ENCODE measurements at places on chromosomes 2 and 18.
A peak's percentile ranks its signal among the peaks of the same experiment; 100 is the strongest.

GRCh38 chr2:30860003-30860725 is 52.9 kb upstream of the CAPN13 start:
- DNase-seq = no peak

GRCh38 chr18:9965711-9966624 is 52.2 kb downstream of the VAPA start:
- no peak for DNase-seq

GRCh38 chr2:118730405-118730804 is 117.0 kb downstream of the EN1 start:
- no peak for DNase-seq

DNA sequence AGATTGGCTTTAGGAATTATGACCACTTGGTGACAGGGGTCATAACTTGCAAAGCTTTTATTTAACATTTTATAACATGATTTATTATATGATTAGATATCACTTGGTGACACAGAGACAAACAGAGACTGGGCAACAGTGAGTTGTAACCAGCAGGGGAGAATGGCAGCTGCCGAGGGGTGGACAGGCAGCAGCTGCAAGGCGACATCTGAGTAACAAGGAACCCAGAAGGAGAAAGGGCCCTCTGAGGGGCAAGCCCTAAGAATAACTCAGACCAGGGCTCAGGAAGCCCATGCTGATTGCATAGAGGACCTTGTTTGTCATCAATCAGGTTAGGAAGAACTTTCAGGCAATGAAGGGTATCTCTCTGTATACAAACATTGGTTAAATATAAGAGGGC is 339.9 kb upstream of the SOX11 start:
- no peak for DNase-seq

DNA sequence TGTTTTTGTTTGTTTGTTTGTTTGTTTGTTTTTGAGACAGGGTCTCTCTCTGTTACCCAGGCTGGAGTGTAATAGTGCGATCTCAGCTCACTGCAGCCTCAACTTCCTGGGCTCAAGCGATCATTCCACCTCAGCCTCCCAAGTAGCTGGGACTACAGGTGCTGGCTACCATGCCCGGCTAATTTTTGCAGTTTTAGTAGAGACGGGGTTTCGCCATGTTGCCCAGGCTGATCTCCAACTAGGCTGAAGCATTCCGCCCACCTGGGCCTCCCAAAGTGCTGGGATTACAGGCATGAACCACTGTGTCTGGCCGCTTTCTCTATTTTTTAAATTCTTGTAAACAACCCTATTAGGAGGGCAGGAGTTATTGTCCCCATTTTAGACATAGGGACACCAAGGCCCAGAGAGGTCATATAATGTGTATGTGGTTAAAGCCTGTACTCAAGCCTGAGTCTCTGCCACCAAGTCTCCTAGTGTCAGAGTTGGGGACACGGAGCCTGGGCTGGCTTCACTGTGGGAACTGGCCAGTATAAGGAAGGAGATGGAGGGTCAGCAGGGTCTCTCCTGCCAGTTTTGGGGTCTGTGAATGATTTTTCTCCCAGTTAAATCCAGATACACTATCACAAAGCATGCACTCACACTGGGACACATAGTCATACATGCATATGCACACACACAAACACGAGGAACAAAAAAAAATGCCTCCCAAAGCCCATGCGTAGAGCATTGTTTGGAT is 27.5 kb upstream of the MCFD2 start:
- no peak for DNase-seq

DNA sequence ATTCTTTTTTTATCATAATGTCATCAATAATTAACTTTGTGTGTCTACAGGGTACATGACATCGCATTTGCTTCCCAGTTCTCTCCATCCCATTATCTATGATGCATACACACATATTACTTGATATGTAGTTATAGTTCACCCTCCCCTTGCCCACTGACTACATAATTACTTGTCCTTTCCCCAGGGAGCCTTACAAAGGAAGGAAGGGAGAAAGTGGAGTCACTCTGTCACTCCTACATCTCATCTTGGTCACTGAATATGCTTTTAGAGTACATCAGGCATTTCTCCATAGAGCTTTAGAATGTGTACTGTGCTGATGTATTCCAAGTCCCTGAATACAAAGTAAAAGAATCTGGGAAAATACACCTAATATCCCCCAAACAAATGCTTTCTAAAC is 6.0 kb upstream of the DTNA start:
- DNase-seq = no peak

DNA sequence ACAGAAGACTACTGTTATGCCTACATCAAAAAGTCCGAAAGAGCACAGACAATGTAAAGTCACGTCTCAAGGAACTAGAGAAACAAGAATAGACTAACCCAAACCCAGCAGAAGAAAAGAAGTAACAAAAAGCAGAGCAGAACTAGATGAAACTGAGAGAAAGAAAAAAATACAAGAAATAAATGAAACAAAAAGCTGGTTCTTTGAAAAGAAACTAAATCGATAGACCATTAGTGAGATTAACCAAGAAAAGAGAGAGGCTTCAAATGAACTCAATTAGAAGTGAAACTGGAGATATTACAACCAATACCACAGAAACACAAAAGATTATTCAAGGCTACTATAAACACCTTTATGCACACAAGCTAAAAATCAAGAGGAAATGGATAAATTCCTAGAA is 271.8 kb downstream of the MBD2 start:
- DNase-seq = no peak

DNA sequence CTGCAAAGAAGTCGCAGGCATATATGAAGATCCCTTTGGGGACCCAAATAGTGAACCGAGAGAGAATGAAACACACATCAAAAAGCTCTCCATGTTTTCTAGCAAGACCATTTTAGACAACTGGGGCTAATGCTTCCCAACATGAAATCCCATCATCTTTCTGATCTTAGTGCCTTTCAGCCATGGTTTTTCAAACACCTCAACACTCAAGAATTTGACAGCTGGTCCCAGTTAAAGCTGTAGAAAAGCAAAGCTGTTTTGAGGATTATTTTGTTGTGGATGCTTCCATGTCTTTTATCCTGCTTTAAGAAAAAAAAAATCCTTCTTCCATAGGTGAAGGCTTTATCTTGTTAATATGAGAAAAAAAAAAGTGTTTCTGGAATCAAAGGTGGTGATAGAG is 259.1 kb downstream of the STK39 start:
- DNase-seq = no peak

DNA sequence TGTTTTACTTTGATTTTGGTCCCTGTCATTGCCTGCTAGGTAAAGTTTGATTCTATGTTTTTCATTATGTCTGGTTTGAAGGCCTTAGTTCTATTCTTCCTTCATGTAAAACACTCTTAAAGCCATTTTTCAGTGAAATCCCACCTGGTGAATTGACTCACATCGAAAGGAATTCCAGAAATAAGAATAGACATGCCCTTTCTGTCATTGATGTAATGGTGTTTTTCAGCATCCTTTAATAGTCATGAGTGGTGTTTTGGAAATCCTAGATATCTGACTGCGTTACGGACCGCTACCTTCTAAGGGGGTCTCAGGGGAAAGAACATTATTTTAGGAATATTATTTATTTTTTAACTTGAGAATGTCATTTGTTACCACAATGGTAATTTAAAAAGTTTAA is 104.5 kb upstream of the ZEB2 start:
- DNase-seq = no peak

GRCh38 chr2:59912042-59912441 is 641.4 kb downstream of the BCL11A start:
- DNase-seq = no peak

- DNase-seq = no peak
Observed at GRCh38 chr2:126766969-126767296, 111.0 kb downstream of the GYPC start.

- DNase-seq = peak; percentile 87
Observed at GRCh38 chr2:242098445-242099128, 229.1 kb downstream of the RTP5 start.

GRCh38 chr18:13482618-13482945 is 243.8 kb downstream of the FAM210A start:
- no peak for DNase-seq

DNA sequence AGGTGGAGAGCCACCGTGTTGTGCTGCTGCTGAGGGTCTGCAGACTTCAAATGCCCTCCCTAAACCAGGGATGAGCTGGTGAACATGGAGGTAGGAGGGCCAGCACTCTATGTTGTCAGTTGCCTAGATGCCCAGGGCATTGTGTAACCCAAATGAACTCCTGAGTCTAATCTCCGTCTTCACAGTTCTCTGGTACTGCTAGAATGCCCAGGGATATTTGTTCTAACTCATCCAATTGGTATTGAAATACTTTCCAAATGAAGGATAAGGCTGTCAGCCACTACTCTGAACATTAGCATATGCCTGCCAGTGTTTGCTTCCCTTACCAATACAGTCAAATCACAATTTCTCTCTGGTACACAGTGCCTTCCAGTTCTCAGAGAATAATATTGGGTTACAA is 492.6 kb downstream of the SLC4A3 start:
- DNase-seq = no peak

DNA sequence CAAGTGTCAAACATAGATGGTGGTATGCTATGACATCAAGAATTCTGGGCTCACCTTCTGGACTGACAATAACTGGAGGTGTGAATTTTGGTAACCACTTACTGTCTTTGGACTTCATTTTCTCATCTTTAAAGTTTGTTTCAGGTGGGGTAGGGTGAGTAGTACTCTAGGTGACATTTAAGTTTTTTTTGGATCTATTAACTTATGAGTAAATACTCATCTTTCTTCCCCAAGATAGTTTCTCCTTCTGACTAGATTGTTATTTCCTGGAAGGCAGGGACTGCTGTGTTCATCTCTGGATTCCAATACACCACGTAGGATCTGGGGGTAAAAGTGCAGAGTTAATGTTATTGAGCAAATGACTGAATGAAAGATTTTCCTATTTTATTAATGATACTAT is 55.9 kb downstream of the ICOS start:
- DNase-seq = no peak

GRCh38 chr2:46915281-46915810 is at the start of gene MCFD2:
MCFD2 (minus strand) TSS chr2:46915806; CDS start chr2:46909171, 6,635 bp downstream.
- DNase-seq = peak; percentile 29

DNA sequence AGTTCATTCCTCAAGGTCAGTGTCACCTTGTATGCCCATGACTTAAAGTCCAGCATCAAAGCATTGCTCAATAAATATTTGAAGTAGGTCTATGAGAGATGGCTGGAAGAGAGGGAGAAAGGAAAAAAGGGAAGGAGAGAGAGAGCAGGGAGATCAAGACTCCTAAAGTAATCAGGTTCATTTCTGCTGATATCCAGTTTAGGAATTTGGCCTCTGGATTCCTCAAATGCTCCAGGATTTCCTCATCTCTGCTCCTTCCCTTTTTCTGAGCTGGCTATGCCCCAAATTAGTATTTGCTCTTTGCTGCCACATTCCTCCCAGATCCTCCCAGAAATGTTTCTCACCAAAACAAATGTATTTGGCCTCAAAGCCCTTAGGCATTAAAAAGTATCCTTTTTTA is 739.4 kb upstream of the CHAC2 start:
- no peak for DNase-seq

DNA sequence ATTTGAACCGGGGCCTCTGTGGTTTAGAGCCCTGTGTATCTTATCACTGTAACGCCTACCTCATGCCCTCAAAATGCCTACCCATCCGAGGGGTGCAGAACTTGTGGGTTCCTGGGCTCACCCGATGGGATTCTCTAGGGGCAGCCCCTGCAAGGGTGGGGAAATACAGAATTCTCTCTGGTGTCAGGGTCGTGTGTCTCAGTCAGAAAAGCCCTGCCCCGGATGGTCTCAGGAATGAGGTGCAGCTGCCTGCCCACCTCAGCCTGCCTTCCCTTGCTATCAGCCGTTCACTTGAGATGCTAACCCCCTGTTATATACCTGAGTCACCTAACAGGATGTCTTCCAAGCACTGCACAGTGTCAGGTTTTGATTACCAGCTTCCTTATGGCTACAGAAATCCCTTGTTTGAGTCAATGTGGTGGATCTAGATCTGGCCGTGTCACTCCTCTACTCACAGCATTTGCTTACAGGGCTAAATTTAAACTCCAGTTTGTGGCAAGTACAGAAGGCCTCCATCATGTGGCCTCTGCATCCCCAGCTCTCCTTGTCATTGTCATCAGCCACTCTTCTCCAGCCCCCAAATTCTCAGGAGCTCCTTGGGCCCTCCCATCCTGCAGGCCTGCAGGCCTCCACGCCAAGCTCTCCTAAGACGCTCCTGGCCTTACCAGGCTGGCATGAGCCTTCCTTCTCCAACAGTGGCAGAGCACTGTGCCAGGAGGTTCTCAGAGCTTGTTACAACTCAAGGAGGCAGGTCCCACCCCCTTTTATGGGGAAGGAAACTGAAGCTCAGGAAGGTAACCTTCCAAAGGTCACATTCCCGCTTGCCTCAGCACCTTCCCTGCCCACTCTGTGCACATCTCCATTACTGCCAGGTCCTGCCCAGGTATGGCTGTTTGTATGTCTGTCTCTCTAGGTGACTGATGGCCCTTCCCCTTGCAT is 14.3 kb upstream of the MAP3K2 start:
- DNase-seq = no peak

GRCh38 chr2:129709956-129710598 is 269.4 kb upstream of the RAB6C start:
- no peak for DNase-seq

DNA sequence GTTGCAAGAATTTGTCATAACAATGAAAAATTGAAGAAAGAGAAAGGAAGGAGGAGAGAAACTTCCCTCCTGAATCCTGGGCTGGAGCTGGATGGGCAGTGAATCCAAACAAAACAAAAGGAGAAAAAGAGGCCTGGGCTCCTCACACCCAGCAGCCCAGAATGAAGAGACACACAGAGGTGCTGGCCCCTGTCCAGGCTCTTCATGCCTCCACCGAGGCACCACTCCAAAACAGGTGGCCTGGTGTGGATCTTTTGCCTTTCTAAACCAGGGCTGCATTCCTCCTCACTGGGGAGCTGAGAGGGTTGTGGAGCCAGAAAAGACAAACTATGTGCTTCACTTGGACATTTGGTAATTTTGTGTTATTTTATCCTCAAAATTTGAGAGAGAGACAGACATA is 76.0 kb downstream of the FAM124B start:
- no peak for DNase-seq

DNA sequence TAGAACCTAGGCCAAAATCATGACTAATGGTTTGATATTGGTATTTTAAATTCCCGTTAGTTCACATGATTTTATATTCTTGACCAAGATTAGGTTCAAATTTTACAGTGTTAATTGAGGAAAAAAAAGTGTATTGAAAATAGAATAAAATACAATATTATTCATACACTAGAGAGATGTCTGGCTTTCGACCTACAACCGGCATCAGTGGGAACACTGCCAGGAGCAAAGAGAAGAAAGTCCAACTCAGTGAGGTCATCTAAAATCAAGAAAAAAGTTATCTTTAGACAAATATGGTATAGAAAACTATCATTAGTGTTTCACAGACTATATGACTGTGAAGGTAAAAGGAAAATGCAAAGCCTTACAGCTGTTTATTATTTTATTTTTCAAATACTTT is 81.5 kb downstream of the PIGN start:
- DNase-seq = no peak

GRCh38 chr2:54673501-54673998 is 49.9 kb upstream of the EML6 start:
- DNase-seq = peak; percentile 20

- no peak for DNase-seq
Observed at GRCh38 chr2:148675708-148676107, 31.2 kb downstream of the EPC2 start.

- DNase-seq = no peak
Observed at GRCh38 chr2:31286961-31287550, 53.1 kb downstream of the EHD3 start.

Data from hematopoietic multipotent progenitor cell treated with erythropoietin and hydrocortisone succinate and interleukin-3 and kit ligand, for 6 days (in vitro differentiated cells).